ENCODE measurements at places on chromosomes 6 and 20.

DNA sequence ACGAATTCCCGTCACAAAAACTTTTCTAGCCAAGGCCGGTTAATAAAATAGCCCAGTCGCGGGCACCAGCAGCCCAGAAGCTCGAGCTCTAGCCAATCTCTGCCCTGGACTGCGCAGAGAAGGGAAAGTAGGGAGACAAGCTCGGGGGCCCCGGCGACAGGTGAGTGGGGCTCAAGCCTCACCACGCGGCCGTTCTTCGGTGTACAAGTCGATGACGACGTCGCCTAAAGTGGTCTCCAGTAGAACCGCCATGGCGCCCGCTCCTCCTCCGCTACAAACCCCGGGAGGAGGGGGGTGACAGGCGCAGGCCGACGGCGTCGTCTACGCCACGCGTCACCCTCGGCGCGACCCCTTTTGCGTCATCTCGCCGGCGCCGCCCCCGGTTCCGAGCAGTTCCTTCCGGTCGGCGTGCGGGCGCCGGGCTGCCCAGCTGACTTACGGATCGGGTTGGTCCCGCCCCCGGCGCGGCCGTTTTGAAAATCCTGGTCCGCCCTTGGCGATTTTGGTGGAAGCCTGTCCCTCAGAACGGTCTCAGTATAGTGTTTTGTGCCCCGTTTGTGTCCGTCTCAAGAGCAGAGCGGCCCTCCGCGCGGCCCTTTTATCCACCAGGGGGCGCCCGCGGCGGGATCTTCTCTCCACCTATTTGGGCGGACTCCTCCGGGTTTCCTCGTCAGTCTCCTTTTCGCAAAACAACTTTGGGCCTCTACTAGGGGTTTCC lies at the start of gene PPIL4:
Gene PPIL4 (minus strand): TSS at position 290 of the 718 bp plus-strand sequence. CDS start 38 bp downstream, at position 252.
- peak; percentile 97 for DNase-seq

DNA sequence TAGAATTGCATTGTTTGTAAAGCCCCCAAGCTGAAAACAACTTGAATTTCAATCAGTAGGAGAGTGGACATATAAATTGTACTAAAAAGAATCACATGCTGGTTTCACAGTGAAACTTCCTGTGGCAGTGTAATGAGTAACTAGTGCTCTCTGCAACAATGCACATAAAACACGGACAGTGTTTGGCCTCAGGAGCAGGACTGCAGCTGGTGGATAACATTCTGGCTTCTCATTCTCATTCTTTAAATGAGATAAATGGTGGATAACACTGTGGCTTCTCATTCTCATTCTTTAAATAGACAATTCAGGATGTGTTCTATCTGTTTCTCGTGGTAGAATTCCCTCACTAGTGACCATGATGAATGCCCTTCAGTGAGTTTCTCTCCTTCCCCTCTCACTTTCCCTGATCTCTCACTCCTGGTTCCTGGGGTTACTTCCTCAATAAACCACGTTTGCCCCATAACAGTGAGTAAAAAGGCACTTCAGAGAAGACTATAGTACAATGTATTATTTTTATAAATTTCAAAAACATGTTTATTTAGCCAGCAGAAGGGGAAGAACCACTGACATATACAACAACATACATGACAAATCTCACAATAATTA lies 59.9 kb downstream of the SLC22A2 start:
- DNase-seq = no peak

- no peak for DNase-seq
Measured at GRCh38 chr6:98044151-98044561, 761.1 kb upstream of the MMS22L start.

DNA sequence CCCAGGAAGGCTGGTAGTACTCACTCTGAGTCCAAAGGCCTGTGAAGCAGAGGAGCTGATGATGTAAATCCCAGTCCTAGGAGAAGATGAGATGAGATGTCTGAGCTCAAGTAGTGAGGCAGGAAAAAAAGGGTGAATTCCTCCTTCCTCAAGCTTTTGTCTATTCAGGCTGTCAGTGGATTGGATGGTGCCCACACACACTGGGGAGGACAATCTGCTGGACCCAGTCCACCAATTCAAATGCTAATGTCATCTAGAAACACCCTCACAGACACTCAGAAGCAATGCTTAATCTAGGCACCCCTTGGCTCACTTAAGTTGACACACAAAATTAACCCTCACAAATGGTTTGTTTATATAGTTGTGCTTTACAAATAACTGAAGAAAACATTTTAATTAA lies 94.6 kb downstream of the CD109 start:
- DNase-seq = no peak

DNA sequence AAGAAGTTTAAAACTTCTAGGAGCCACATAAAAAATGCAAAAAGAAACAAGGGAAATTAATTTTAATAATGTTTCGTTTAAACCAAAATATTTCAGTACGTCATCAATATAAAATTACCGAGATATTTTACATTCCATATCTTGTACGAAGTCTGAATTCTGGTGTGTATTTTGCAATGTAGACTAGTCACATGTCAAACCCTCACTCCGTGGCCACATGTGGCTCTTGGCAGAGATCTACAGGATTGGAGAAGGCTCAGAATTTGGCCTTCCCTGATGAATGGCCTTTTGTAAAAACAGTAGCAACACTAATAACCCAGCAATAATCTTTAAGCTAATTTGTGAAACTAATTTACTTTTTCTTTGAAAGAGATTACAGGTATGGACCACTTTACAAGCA lies 217.1 kb downstream of the PRL start:
- no peak for DNase-seq

DNA sequence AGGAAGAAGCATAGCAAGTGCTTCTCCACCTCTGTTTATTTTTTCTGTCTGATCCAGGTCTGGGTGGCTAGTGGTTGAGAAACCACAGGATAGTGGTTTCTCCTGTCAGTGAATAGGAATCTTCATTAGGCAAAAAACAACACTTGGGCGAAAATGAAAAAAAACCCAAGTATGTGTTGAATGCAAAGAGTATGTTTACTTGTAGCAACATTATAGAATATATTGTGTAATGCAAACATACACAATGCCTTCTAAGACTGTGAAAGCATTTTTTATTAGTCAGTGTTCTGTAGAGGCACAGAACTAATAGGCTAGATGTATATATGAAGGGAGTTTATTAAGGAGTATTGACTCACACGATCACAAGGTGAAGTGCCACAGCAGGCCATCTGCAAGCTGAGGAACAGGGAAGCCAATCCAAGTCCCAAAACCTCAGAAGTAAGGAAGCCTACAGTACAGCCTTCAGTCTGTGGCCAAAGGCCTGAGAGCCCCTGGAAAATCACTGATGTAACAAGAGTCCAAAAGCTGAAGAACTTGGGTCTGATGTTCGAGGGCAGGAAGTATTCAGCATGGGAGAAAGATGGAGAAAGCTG lies 111.1 kb downstream of the UST start:
- DNase-seq = no peak

DNA sequence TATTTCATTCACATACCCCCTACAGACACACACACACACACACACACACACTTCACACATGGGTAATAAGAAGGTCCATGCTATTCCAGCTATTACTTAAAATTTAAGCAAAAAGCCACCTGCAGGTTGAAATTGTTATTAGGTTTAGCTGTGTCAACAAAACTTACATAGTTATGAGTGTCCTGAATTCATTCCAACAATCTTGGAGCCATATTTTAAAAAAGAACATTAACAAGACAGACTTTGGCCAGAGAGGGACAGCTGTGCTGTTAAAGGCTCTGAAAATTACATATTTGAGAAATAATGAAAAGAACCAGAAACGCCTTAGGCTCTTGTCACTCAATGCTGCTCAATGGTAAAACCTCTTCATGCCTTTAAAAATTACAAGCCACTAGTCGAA lies 455.3 kb downstream of the EPM2A start:
- no peak for DNase-seq

DNA sequence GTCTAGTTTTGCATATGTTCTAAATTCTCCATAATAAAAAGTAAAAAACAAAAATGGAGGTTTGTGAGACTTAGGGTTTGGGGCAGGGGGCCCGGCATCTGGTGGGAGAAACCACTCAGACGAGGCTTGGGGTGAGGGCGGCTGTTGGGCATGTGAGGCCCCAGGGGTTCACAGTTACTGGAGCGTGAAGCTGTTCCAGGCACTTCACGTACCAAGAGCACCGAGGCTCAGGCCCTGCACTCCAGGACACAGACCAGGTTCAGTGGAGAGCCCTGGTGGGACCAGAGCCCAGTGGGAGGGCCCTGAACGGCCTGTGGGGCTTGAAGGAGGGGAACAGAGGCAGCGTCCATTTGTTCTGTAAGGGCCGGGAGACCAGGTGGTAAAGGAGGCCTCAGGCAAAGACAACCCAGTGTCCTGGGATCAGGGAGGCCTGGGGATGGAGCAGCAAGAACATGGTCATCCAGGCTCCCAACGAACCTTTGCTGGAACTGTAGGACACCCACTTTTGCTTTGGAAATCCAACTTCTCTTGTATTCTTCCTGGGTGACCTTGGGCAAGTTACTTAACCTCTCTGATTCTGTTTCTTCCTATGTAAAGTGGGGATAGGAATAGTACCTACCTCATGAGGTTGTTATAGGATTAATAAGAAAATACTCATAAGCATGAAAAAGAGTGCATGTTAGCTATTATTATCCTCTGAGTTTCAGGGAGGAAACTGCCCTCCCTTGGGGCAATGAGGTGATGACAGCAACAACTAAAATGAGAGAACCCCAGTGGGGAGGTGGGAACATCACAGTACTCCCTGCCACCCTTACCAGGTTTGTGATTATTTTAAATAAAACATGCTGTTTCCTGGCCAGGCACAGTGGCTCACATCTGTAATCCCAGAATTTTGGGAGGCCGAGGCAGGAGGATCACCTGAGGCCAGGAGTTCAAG lies 1.1 kb upstream of the FGD2 start:
- no peak for DNase-seq

GRCh38 chr20:32896521-32897280 lies 38.0 kb downstream of the EFCAB8 start:
- no peak for DNase-seq

DNA sequence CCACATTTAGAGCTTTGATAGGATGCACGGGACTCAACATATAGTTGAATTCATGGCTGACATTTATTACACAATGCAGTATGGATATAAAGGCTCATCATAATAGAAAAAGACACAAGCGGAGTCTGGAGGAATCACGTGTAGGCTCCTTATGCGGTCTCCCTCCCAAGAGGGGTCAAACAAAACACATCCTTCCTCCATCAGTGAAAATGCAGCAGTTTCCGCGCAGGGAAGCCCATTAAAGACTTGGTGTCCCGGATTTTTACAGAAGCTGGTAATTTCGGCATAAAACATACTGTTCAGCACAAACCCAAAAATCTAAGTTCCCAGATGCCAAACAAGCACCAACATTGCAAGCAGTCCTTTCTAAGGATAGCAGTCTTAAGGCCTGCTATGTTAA lies 1.1 kb downstream of the USP45 start:
- DNase-seq = no peak

GRCh38 chr6:121201105-121201504 lies 133.2 kb downstream of the TBC1D32 start:
- no peak for DNase-seq

GRCh38 chr6:162845972-162846371 lies 118.2 kb downstream of the PACRG start:
- no peak for DNase-seq

DNA sequence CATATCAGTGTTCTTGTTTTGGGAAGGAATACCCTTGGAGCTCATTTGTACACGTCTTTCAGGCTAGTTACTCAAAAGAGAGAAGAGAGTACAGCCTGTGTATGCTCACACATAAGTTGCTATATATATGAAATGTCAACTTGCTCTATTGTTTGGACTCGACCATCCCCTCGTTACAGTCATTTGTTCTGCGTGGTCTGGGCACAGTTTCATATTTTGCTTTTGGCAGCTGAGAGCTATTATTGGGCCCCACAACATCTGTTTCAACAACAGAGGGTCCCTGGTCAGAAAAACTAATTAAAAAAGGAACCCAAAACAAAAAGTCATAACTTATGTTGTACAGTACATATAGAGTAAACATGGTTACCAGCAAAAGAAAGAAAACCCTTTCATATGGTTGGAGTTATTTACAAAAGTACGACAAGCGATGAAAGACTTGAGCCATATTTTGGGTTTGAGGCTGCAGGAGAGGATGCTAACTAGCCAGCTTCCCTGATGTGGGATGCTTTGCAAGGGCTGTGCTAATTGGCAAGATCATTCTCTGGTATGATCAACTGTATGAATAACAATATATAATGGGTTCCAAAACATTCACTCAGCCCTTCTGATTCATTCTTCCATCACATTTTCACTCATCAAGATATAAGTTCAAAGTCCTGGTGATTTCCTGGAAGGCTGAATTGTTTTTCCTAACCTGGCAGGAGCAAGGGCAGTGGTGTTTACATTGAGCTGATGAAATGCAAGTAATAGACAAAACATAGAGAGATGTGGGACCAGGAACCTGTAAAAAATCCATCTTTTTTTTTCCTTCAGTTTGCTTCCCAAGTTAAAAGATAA lies 137.9 kb downstream of the RPS12 start:
- no peak for DNase-seq

- no peak for DNase-seq
Measured at GRCh38 chr6:47521961-47522360, 44.4 kb downstream of the CD2AP start.

- no peak for DNase-seq
Measured at GRCh38 chr6:161748535-161749416, 474.9 kb upstream of the AGPAT4 start.

- no peak for DNase-seq
Measured at GRCh38 chr6:44858998-44859397, 469.1 kb upstream of the RUNX2 start.

GRCh38 chr6:25010902-25011625 lies 75.3 kb upstream of the RIPOR2 start:
- no peak for DNase-seq

All from stimulated activated CD8-positive, alpha-beta memory T cell treated with anti-CD3 and anti-CD28 coated beads, Interleukin-15, amount 100 ng/mL, for 24 hours (primary cell).